ENCODE measurements at places on chromosomes 13 and 19.

DNA sequence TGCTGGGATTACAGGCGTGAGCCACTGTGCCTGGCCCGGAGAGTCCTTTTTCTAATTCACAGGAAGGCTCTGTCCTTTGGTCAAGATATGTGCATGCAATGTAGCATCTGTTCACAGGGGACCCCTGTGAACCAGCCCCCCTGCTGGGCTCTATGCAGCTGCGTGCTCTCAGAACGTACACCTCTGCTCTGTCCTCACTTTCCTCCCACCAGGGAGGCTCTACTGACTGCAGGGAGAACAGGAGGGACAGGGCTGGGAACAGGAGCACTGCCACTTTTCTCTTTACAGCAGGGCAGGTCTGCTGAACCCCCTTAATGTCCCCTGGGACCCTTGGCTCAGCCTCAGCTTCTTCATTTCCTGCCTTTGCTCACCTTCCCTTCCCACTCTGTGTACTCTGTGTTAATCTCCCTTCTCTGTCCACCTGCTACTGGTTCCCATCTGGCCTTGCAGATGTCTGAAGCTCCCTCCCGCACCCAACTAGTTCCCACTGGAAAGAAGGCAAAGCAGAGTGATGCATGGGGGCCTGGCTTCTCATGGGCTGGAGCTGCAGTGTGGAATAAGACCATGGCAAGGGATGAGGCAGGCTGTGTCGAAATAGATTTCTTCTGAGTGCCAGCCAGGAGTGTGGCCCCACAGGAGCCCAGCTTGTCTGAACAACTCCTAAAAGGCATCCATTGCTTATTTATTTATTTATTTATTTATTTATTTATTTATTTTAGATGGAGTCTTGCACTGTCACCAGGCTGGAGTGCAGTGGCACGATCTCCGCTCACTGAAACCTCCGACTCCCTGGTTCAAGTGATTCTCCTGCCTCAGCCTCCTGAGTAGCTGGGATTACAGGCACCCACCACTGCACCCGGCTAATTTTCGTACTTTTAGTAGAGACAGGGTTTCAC lies 7.2 kb downstream of the ADGRE2 start:
- DNase-seq, result no peak

DNA sequence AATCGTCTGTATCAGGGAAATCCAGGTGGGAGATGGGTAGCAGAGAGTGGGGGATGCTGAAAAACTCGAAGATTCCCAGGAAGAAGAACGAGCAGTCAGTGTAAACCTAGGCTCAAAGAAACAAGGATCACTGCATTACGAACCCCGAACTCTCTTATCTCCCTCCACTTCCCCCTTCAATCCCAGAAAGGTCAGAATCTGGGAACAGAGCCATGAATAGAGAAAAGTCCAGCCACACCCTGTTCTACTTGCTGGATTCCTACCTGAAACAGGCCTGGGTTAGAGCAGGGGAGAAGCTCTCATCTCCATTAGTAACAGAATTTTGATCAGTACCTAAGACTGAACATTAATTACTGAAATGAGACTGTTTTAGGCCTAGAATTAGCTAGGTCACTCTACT lies 24.4 kb downstream of the EPSTI1 start:
- DNase-seq, result no peak

- DNase-seq, result no peak
These were observed 38.6 kb downstream of the LYL1 start for GRCh38 chr19:13064092-13064489.

DNA sequence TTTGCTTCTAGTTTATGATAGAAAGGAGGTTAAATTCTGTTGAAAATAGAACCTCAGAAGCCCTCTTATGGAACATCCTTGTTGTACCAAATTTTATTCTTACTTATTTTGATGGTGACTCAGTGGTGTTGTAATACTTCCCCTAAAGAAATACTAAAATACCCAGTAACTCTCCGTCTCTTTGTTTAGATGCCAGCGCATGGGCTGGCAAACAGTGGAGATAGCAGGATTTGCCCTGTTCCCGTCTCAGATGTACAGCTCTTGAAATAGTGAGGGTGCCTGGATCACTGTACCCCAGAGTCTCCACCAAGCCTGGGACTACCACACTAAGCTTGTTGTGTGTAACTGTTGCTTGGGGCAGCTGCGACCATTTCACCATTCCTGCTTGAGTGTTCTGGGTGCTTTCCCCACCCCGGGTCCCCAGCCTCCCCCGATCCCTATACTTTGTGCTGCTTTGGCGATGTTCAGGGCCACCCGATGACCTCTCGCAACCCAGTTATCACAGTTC lies 67.0 kb upstream of the TEX29 start:
- DNase-seq, result no peak

DNA sequence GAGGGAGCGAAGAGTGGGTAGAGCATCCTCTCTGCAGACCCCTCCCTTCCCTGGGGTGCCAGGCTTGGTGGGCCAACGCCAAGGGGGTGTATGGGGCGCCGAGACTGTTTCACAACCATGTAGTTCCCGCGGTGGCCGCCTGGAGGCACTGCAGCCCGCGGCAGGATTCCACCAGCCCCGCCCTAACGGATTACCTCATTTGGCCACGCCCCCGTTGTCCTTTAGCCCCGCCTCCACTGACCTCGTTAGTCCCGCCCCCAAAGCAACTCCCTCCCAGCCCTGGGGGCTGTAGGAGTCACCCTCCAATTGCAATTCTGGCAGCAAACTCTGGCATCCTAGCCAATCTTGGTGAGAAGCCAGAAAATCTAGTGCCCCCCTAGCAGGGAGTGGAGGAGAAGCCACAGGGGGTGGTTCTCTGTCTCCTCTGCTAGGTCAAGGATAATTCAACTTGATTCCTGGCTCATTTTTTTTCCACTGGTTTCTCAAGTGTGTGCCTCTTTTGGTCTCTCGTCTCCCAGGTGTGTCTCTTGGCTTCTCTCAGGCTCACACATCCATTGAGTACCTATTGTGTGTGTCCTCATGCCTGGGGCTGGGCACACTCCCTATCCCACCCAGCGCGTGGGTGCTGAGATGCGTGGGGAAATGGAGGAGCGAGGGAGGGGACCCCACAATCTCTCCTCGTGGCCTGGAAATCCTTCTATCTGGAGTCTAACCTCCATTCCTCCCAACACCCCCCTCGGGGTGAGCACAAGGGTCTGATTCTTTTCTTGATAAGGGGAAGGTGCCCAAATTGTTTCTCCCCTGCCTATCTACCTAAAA lies 2.0 kb downstream of the OLFM2 start:
- peak; percentile 91 for DNase-seq

DNA sequence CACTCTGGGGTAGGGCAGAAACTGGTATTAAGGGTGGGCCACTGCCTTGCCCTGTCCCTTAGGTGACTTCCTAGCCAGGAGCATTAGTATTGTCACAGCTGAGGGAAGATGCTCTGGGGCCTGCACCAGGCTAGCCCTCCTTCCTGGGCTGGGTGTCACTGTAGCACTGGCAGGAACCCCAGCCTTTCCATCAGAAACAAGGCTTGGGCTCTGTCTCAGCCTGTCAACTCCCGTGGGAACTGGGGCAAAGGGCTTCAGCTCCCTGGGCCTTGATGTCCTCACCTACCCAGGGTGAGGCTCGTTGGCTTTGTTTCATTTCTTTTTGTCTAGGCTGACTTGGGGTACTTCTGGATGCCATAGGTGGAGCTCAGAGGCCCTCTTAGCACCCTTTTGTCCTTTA lies 18.0 kb downstream of the PAF1 start:
- no peak for DNase-seq

DNA sequence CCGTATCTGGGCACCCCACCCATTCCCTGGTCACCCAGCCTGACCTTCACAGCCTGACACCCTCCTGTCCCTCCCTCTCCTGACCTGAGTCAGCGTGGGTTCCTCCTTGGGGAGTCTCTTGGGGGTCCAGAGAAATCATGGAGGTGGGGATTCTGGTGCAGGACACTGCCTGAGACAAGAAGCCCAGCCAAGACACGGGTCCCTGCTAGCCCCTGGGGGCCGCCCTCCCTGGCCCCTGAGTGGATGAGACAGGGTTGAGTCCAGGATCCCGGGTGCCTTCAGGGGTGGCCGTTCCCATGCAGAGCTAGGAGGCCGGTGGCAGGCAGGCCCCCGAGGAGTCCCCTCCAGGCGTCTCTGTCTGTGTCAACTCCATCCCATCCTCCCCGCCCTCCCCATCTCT lies 1.6 kb downstream of the MAP2K7 start:
- no peak for DNase-seq

DNA sequence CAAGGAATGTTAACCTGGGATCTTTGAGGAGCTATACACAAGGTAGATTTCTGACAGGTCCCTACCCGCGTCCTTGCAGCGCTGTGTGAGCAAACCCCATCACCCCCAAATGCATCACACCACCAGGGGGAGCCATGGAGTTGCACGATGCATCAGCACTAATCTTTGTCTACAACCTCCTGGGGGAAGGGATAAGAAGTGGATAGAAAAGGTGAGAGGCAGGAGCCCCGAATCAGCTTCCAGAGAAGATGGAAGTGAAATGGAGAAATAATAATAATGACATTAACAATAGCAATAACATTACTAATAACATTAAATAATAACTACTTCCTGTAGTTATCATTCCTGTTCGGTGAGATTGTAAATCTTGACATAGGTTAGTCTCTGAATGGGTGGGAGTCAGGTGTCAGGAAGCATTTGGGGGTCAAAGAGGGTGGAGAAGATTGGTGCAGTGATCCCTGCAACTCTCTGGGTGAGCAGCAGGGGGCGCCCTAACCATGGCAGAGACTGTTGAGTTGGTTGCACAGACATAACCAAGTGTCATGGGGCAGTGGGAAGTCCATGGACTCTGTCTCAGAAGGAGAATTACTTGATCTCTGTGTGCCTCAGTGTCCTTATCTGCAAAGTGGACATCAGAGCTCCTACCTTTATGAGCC lies 16.5 kb downstream of the SIGLEC7 start:
- peak; percentile 88 for DNase-seq

DNA sequence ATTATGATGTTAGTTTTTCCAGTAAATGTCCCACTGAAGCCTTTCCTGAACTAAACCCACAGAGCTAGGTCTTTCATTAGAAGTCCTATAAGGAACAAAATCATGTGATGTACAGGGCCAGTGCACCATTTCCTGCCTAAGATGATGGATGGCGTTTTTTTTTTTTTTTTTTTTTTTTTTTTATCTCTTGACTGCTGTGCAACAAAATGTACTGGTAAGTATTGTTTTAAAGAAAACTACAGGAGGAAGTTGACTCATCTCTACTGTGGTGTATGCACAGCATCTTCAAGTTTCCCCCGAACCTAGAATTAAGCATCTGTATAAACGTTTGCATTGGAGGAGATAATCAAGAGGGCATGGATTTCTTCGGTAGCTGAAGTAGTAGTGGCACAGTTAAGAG lies 197.5 kb downstream of the NBEA start:
- DNase-seq, result no peak

GRCh38 chr13:58782736-58783135 lies 1151.2 kb downstream of the PCDH17 start:
- DNase-seq, result no peak

GRCh38 chr19:41355802-41356201 lies 2.1 kb upstream of the TGFB1 start:
- DNase-seq, result no peak

Data from stimulated activated CD4-positive, alpha-beta T cell treated with anti-CD3 and anti-CD28 coated beads, Interleukin-2, amount 100 ng/mL, for 48 hours (primary cell).